ENCODE measurements at places on chromosomes 5 and 9.
A peak's percentile ranks its signal among the peaks of the same experiment; 100 is the strongest.

DNA sequence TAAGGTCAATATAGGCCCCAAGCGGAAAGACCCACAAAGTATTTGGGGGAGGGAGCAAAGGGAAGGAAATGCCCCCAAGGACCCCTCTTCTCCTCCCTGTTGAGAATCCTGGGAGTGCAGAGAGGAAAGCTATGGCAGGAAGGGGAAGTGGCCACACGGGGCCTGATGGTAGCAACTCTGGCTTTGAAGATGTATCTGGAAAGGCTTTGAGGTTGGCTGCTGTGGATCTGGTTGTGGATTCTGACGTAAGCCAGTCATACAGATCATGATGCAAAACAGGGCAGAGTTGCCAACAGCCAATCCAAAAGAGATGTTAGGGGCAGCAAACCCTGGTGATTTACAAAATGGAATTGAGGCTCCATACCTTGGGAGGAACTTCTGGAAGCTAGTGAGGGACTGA, 108.8 kb downstream of the PRKACG start:
- DNase-seq, result no peak

- DNase-seq, result no peak
Measured at GRCh38 chr5:65034029-65034812, 265.5 kb downstream of the CWC27 start.

DNA sequence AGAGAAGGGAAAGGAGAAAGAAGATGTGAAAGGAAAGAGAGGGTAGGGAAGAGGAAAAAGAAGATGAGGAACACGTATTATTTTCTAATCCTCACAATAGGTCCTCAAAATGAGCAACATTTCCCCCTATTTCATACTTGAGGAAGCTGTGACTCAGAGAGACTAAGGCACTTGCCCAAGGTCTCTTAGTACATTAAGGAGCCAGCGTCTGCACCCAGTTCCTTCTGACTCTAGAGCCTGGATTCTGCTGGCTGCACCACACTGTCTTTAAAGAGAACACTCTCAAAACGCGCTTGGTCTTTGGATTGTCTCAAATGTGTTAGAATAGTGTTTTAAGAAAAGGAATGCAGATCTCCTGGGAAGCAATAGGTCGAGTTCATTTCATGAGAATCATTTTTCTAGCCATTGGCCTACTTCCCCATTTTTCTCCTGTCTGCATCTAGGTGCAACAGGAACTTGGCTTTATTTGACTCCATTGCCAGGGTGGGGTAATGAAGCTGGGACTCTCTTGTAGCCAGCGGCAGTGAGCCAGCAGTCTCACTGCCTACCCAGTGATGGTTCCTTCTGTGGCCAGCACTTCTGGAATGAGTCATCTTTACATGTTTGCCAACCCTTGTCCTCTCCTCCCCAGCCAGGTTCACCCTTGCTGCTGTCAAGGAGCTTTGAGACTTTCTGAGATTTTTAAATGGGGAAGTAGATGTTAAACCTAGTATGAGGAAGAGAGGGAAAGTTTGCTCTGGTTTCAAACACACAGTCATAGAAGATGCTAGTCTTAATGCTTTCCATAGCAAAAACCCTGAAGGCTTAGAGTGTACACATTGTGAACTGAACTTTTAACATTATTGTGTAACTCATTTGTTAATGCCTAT, 82.7 kb downstream of the DOCK8 start:
- peak; percentile 95 for DNase-seq

GRCh38 chr5:154566146-154566680, 88.2 kb upstream of the HAND1 start:
- DNase-seq, result no peak

- DNase-seq, result peak; percentile 85
Measured at GRCh38 chr5:102755686-102756371, 724 bp downstream of the PAM start.

- no peak for DNase-seq
Measured at GRCh38 chr9:134474055-134474370, 147.8 kb downstream of the RXRA start.

DNA sequence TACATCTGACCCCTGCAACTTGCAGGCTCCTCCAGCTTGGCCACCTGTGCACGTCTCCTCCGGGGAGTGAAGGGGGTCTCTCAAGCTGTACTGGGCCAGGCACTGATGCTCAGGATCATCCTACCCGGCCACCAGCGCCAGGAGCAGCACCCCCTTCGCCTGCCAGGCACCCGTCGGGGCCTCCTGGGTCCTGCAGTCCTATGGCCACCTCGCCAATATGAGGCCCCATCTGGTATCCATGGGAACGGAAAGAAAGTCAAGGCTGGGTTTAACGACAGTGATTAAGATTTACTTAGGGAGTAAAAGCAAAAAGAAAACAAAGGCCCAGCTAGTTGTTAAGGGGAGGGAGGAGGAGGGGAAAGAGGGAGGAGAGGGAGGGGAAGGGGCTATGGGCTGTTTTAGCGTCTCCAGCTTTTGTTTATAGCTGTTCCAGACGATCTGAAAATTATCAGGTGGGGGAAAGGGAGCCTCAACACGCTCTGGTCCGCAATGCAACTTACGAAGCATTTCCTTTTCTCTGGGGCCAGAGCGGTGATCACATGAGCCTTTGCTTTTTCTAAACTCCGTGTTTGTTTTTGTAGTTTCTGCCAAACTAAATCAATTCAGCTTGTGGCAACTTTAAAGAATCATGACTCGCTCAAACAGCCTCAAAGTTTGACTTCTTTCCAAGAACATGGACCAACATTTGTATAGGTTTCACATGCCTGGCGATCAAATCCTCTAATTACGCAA, 132.4 kb downstream of the ROR2 start:
- no peak for DNase-seq

GRCh38 chr5:87912419-87912818, 356.2 kb downstream of the TMEM161B start:
- DNase-seq, result no peak

DNA sequence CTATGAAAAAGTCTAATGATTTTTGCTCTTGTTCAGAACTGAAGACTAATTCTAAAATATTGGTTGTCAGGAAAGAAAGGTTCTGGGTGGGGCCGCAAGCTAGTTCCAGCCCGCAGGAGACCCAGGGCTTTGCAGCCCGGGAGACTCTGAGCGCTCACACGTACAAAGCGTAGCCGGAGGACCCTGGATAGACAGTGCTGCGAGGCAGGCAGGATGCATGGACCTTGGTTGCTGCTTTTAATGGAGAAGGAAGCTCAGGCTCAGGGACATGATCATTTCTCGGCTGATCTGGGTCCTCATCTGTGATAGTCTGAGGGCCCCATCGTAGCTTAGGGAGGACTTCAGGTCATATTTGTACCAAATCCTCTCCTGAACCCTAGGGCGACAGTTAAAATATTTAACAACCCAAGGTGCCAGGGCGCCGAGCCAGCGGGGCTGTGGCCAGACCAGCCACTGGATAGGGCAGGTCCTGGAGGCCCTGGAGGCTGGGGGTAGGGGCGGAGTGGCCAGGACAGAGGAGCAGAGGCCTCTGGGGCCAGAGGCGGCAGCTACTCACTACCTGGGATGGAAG, 70.1 kb upstream of the UNC5A start:
- DNase-seq, result no peak

DNA sequence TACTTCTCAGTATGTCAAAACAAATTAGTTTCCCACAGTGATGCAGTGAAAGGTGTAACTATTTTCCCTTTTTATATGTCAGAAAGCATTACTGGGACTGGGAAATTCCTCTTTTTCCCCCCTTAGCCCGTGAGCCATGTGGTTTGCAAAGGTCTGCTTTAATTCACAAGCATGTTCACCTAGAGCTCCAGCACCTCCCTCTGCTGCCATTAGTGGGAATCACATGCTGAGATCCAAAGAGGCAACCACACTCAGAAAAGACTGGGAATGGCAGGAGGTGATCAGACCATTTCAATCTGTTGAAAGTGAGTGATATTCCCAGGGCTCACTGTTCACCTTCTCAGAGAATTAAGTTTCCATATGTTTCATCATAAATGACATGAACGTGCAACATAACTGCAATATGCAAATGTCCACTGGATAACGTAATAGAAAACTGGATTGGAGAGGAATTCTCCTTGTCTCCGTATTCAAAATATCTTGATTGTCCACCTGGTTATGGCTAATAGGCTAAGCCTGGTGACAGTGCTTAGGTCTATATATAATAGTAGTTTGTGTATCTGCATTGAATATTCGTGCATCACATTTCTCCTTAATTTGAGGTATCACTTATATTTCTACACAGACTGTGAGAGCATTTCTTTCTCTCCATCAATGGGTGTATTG, 703.5 kb upstream of the WWC1 start:
- no peak for DNase-seq

- no peak for DNase-seq
Measured at GRCh38 chr5:132768485-132768868, 8.6 kb downstream of the SEPTIN8 start.

- DNase-seq, result no peak
Measured at GRCh38 chr5:74206579-74207550, 433.7 kb downstream of the ENC1 start.

DNA sequence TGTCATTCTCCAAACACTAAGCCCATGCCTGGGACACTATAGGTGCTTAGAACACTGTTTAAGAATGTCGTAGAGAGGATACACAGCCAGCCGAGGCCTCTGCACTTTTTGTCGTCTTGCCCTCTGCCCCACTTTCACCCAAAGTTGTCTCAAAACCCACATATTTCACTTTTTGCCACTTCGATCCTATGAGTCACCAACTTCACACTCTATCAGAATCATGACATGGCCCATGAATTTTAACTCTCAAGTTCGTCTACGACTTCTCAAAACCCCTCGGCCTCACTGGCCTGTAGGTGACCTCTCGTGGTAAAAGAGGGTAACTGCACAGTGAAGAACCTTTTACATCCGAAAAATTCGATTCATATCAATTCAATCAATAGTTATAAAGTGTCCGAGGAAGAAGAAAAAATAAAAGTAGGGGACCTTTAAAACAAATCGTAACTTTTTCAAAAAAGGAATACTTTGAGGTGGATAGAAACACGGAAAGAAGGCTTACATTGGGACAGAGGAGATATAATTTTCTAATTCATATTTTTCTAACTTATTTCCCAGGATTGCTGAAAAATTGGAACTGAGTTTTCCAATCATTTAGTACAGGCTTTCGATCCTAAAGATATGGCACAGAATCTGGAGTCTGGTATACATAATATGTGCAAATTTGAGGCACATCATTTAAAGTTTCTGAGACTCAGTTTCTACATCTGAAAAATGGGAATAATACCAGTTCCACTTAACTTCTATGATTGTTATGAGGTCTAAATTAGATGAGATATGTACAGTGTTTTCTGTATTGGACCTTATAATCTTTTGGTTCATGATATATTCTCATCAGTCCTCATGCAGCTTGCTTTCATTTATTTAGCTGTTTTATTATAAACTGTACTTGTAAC, 122.6 kb downstream of the APBA1 start:
- DNase-seq, result peak; percentile 51

DNA sequence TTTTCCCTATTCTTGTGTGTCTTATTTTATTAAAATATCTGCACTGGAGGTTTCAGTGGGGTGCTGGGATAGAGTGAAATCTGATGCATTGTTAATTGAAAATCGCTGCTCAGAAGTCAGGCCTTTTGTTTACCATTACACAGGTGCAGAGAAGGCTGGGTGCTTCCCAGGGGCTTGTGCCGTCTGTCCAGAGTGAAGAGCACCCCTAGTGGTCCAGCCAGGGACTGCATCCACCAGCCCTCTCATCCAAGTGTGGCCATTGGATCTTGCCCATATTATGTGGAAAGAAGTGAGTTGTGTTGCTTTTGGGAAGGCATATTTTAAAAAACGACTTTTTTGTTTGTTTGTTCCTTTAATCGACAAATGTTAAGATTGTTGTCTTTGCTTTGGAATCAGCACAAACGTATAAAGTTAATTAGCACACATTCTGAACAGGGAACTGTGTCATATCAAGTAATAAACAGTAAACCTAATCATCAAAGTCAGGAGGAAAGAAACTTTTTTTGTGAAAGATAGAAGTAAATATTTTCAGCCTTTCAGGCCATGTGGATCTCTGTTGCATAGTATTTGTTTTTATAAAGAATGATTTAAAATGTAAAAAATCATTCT, 315.6 kb downstream of the MTRR start:
- DNase-seq, result peak; percentile 56

DNA sequence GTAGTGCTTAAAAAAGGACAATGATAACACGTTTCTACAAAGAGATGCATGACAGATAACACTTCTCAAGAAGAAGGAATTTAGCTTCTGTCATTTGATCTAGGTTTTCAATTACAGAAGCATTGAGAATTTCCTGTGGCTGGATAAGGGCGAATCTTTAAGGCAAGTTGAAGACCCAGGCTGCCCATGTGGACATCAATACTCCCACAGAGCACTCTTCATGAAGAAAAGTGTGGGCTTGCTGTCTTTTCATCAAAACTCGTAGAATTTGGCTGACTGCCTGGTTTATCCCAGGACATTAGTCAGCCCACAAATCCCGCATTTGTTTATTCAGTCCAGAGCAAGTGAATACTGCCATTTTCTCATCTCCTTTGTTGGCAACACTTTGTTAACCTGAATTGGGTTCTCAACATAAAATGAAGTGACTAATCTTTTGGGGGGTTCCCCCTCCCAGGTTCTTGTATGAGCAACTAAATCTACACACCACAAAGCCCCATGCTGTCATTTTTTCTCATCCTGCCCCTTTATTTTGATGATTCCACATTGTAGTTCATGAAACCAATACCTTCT, 43.4 kb upstream of the CDKN2B start:
- DNase-seq, result peak; percentile 45

DNA sequence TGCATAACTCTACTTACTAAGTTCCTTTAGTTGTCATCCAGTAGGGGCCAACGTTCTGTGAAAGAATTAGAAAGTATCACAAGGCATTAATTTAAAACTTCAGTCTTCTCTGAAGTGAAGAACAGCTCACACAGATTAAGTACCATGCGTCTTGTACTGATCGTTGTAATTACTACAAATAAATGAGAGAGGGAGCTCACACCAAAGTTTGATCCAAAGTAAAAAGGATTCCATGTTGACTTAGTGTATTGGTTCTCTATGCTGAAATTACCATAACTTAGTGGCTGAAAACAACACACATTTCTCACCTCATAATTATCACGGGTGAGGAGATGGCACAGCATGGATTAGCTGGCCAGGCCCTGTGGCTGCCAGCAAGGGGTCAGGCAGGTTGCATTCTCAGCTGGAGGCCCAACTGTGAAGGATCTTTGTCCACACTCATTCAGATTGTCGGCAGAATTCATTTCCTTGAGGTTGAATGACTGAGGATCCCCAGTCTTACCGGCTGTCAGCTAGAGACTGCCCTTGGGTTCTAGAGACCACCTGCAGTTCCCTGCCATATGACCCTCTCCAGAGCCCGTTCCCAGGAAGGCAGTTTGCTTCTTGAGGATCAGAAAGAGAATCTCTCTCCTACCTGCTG, 169.1 kb downstream of the YTHDC2 start:
- DNase-seq, result no peak

DNA sequence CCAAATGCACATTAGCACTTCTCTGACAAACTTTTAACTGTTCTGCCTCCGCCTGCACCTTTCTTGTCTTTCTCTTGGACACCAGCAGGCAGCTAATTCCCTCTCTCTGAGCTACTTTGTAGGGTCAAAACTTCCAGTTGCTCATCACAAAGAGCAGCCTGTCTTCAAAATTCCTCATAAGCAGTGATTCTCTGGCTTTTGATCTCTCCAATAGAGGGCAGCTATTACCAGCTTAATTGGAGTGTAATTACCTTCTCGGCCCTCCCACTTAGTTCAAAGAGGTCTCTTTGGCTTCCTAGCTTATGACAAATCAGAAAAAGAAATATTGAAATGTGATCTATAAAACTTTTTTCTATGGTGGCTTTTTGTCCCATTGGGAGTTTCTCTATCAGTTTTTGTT, 43.6 kb upstream of the RAD23B start:
- peak; percentile 29 for DNase-seq
